ENCODE measurements at places on chromosomes 4 and X.

GRCh38 chr4:3369781-3370674 is 71.7 kb upstream of the HGFAC start:
- peak; percentile 58 for DNase-seq

DNA sequence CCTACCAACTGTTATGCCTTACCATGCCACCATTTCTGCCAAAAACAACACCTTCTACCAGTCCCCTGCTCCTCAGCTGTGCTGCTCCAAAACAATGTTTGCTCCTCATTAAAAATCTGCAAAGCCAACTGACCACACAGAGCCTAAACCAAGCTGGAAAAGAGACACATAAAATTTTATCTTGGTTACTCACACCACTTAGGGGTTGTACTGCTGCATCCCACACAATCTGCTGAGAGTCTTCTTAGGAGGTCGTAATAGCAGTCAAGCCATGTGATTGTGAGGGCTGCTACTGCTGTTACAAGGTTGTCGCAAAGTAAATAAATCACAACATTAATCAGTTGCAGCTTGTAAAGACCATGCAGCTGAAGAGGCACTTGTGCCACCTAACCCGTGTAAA is 607.4 kb upstream of the FAM241A start:
- no peak for DNase-seq

- DNase-seq, result no peak
Measured at GRCh38 chr4:16171831-16172230, 54.4 kb downstream of the TAPT1 start.

GRCh38 chr4:173802662-173803022 is 272.6 kb upstream of the HAND2 start:
- DNase-seq, result no peak

- DNase-seq, result no peak
Measured at GRCh38 chr4:108346818-108347210, 178.1 kb upstream of the LEF1 start.

Measured in dorsolateral prefrontal cortex (tissue), 122 donors.